ENCODE measurements at places on chromosomes 4 and X.

GRCh38 chrX:44072631-44073030 lies 99.4 kb upstream of the NDP start:
- H3K36me3 ChIP-seq: no peaks in the 10 kb centered on the region
- H3K4me1 ChIP-seq: no peaks in the 10 kb centered on the region
- no peak overlapping the region for H3K27ac ChIP-seq
- DNase-seq: no peak
- no peaks in the 10 kb centered on the region for H3K27me3 ChIP-seq

DNA sequence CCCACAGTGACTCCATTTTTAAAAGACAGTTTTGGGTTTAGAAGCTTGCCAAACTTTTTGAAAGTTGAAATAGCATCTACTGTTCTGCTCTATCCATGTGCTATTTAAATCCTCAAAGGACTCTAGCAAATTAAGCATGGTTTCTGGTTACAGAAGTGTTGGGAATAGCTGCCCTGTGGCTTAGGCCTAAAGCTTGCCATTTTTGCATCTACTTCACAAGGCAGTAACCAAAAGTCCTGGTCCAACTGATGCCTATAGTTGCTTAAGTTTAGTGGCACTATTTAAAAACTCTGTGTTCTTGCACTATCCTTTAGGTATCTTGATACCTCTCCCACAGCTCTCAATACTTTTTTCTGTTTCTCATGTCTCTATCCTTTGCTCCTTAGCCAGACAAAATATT lies 251.0 kb upstream of the GPC4 start:
- DNase-seq: no peak
- H3K36me3 ChIP-seq: no peaks in the 10 kb centered on the region
- no peaks in the 10 kb centered on the region for H3K27me3 ChIP-seq
- no peak overlapping the region for H3K4me3 ChIP-seq
- H3K4me1 ChIP-seq: no peaks in the 10 kb centered on the region

DNA sequence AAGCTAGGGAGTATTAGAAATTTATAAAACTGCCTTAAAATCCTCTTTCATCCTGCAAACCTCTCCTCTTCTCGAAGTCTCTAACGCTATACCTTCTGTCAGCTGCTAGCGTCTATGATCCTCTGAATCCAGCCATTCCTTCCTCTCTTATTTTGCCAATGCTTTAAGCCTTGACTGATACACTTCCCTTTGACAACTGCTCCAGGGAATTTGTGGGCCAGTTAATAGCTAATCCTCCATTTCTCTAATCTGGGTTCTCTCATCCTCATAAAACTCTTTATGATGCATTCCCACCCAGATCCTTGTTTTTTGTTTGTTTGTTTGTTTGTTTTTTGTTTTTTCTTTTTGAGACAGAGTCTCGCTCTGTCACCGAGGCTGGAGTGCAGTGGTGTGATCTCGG lies 293.6 kb upstream of the PUDP start:
- no peak overlapping the region for H3K27ac ChIP-seq
- DNase-seq: no peak
- H3K4me3 ChIP-seq: no peak overlapping the region
- H3K36me3 ChIP-seq: no peaks in the 10 kb centered on the region
- no peaks in the 10 kb centered on the region for H3K4me1 ChIP-seq

DNA sequence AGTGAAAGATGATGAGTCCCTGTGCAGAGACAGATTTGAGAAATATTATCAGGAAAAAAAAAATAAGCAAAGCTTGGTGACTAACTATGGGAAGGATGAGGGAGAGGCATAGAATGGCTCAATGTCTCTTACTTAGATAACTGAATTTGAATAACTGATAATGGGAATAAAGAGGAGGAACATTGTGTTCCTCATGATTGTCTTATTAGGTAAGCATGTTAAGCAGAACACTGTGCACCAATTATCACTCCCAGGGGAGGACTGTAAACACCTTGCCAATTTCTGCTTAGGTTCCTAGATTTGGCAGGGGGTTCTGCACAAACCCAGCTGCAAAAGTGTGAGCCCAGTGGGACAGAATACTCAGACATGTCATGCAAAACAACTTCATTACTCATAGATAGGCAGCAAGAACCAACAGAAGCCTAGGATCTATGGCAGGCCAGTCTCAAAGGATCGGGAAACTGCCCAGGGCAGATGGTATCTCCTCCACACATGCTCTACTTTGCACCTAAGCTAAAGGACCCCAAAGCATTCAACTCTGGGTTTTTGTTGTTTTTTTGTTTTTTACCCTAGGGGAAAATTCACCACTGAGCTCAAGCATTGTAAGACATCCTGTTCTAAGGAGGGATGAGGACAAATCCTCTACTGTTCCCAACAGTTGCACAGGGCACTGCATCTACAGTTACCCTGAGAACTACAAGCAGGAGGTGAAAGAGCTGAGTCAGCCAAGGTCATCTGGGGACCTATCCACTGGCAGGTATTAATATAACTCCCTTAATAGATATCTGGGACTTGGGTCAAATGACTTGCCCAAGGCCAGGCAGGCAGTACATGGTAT lies 907.0 kb downstream of the RAPGEF2 start:
- no peak overlapping the region for H3K27ac ChIP-seq
- no peaks in the 10 kb centered on the region for H3K27me3 ChIP-seq
- H3K36me3 ChIP-seq: no peaks in the 10 kb centered on the region

- DNase-seq: no peak
- no peak overlapping the region for H3K4me3 ChIP-seq
- H3K4me1 ChIP-seq: no peaks in the 10 kb centered on the region
- no peaks in the 10 kb centered on the region for H3K27me3 ChIP-seq
Observed at GRCh38 chr4:119872371-119873016, 194.2 kb downstream of the MAD2L1 start.

DNA sequence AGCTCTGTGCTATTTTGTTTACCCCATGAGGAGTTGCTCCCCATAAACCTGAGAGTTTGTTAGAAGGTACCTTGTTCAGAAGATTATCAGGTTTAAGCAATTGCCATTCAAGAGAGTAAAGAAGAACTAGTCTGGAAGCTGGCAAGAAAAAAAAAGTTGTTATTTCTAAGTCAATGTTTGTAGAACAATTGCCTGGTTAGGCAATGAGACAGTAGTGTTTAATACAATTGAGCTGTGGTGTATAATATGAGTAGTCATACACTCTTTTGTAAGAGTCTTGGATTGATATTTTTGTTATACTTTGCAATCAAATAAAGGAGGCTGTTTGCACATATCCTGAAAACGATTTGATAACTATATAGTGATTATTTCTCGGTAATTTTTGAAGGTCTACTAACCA lies 44.7 kb downstream of the GALNT7 start:
- no peaks in the 10 kb centered on the region for H3K27me3 ChIP-seq
- H3K4me1 ChIP-seq: peaks cover 6% of the 10 kb centered on the region
- no peaks in the 10 kb centered on the region for H3K36me3 ChIP-seq
- no peak for DNase-seq
- no peak overlapping the region for H3K4me3 ChIP-seq

DNA sequence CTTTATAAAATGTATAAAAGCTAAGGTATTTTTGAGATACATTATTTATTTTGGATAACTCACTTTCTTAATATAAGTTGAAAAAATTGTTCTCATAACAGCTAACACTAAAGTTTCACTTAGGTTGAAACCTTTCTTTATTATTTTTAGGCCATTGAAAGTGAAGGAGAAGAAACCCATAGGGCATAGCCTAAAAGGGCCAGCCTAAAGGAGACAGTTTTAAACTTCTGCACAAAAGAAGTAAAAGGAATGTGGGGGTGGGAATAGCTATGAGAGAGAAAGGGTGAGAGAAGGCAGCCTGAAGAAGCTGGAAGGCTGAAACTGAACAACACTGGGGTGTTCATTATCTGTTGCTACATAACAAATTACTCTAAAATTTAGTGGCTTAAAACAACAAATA lies 57.6 kb upstream of the RAPGEF2 start:
- peaks cover 6% of the 10 kb centered on the region for H3K4me1 ChIP-seq
- H3K36me3 ChIP-seq: no peaks in the 10 kb centered on the region
- H3K4me3 ChIP-seq: no peak overlapping the region
- no peak for DNase-seq
